ENCODE measurements at places on chromosomes 2 and 18.

DNA sequence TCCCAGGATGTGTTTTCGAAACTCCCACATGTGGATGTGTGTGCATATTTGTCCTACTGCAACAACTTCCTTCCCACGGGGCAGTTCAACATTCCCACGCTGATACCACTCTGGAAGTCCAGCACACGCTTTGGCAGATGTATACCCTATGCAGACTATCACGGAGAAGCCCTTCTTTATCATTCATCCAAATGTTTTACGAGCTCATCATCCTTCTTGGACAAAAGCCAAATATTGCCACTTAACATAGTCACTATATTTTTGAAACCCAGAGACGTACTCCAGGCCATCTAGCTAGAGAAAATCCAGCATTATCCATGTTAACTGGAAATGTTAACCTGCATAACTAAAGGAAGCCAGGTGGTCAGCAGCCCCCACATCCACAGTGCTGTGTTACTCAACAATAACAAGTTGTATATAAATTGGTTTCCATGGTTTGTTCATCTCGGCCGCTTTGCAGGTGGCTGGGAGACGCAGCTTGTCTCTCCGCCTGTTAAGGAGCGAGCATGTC, 131.5 kb downstream of the ZNF532 start:
- no peak for DNase-seq

GRCh38 chr2:188449971-188450370, 158.3 kb downstream of the GULP1 start:
- DNase-seq, result no peak

GRCh38 chr2:239288951-239289511, 111.8 kb downstream of the HDAC4 start:
- DNase-seq, result no peak

GRCh38 chr2:64386676-64387075, 67.3 kb upstream of the LGALSL start:
- DNase-seq, result no peak

- no peak for DNase-seq
These were observed 4.7 kb downstream of the MYO5B start for GRCh38 chr18:50190236-50190635.

- no peak for DNase-seq
These were observed 28.6 kb downstream of the EPG5 start for GRCh38 chr18:45938488-45938935.

DNA sequence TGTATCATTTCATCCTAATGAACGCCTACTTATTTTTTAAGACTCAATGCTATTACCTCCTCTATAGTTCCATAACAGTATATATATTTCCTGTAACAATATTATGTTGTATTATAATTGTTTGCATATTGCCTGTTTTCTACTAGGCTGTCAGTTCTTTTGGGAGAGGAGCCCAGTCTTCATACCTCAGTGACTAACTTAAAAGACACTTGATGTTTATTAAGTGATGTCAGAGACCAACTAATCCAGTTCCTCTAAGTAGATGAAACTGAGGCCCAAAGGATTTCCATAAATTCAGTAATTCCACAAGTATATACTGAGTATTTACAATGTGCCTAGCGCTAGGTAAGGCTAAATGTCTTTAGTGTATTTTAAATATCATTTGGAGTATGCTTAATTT, 48.9 kb upstream of the AAK1 start:
- no peak for DNase-seq
